ENCODE measurements at places on chromosomes 13 and 19. TPM values are rescaled to one million over a fixed set of nuclear protein-coding genes. Genes with fewer than 3 reads are reported as not detected.

DNA sequence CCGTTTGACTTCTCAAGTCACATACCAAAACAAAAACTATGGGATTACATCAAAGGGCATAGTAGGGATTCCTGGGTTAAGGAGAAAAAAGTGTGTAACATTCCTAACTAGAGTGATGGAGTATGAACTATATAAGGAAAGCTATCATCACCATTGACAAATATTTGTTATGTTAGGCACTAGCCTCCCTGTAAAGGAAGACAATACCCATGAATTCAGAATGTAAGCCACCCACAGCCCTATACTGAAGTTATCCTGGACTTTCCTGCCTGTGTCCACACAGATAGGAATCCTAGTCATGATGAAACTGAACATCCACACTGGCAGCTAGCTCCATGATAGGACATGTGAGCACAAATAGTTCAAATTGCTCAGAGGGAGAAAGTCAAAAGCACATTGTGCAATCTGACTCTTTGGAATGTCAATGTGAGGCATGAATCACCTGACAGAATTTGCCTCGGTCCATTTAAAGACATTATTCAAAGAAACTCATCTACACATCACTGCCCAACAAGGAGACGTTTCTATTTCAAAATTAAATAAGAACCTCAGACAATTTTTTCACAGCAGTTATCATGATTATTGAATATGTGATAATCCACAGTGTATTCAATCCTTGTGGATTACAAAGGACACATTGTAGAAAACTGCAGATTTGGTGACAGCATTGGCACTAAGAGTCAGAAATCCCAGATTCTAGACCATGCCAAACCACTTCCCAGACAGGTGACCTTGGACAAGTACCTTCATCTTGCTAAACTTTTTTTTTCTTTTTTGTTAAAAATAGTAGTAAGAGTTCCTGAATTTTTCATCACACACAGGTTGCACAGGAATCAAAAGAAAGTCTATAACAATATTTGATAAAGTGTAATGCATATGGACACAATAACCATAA lies 529.3 kb downstream of the IRS2 start:
- no peak for DNase-seq

DNA sequence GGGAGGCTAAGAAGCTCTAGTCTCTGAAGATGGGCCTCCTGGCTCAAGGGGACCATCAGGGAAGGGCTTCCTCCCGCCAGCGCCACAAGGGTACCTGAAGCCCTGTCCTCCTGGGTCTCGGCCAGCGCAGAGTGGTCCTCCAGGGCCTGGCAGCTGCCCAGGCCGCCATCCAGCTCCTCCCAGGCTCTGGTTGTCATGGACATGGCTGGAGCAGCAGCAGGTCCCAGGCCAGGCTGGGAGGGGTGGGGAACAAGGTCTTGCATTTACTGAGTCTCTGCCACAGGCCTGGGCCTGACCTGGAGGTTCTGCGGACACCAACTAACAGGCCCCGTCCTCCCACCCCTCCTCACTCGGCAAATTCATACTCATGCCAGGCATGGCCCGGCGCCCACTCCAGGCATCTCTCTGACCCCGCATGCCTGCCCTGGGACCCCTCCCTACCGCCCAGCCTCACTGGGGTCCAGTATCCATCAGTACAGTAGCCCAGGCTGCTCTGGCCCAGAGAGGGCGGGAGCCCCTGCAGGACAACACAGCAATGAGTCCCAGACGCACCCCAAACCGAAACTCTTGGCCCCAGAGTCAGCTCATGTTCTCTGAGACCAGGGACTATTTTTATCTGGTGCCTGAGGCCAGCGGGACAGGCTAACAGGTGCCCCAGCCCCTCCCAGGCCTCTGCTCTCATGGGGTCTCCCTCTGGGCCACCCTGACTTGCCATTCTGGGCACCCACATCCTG lies 938 bp downstream of the JSRP1 start:
- no peak for DNase-seq

The DHX34 gene
- polyA plus RNA-seq, result 12.3 TPM

GRCh38 chr13:50914176-50914700 lies 4.6 kb downstream of the RNASEH2B start:
- DNase-seq, result no peak

The SRRM5 gene
- polyA plus RNA-seq, result 0.77 TPM

DNA sequence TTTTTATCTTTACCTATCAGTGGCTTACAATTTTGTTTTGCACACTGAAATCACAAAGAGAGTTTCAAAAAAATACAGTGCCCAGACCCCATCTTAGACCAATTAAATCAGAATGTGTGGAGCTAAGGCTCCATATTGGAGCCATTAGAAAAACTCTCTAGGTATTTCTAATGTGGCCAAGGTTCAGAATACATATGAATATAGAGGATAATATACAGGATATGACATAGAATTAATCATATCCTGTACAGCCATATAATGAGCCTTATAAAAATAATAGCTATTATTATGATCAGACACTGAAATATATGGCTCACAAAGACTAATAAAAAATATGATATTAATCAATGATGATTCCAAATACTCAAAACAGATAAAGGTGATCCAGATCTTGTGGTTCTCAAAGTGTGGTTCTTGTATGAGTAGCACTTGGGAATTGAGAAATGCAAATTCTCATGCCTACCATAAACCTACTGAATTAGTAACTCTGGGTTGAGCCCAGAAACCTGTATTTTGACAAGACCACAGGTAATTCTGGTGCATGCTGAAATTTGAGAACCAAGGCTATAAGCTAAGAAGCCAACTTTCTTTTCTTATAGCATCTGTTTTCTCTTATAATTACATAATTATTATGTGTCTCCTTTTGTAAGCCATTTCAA lies 408.0 kb downstream of the DIAPH3 start:
- DNase-seq, result no peak

GRCh38 chr13:29884671-29885430 lies 34.4 kb upstream of the UBL3 start:
- DNase-seq, result no peak

- no peak for DNase-seq
Observed at GRCh38 chr13:100860866-100861265, 186.3 kb upstream of the TMTC4 start.

GRCh38 chr19:57559008-57559403 lies 657 bp downstream of the ZNF550 start:
- no peak for DNase-seq

The MYO16 gene
- 0.47 TPM for polyA plus RNA-seq

DNA sequence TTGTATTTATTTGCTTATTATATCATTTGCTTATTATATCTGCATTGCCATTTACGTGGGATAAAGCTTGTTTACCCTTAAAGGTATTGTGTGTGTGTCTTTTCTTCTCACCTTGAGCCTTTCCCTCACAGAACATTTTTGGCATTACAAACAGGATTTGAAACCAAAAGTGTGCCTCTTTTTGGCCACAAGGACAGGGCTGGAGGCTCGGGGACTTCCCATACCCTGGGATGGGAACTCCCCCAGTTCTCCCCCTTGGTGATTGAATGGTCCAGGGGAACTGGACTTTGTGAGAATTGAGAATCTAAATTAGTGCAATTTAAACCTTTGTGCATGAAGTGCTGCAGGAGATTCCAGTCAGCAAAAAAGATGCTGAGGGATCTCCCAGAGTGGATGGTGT lies 2.4 kb upstream of the ZNF506 start:
- DNase-seq, result no peak

- no peak for DNase-seq
Observed at GRCh38 chr13:98482476-98483444, 94.1 kb downstream of the STK24 start.

DNA sequence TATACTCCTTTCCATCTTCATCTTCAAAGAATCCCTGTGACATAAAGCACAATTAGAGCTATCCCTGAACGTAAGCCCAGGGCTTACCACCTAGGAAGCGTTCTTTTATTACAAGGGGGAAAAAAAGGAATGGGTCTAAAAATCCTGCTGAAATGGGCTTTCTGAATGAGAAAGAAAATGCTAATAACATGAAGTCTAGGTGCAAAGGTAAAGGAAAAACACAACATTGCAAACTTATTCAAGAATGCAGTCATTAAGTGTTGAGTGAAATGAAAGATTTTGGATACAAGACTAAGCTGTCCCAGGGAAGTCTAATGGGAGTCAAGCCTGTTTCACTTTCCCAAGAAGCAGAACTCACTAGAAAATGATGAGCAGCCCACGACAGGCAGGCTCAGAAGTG lies 55.3 kb upstream of the SLC15A1 start:
- no peak for DNase-seq

- DNase-seq, result no peak
Observed at GRCh38 chr13:50677687-50678463, 165.6 kb downstream of the DLEU7 start.

GRCh38 chr13:19805765-19806164 lies 23.0 kb upstream of the PSPC1 start:
- DNase-seq, result no peak

- no peak for DNase-seq
Observed at GRCh38 chr19:16654140-16654539, 5.8 kb downstream of the SMIM7 start.

The KLF12 gene
- 24.0 TPM for polyA plus RNA-seq

The AZU1 gene
- polyA plus RNA-seq, result 0.86 TPM

DNA sequence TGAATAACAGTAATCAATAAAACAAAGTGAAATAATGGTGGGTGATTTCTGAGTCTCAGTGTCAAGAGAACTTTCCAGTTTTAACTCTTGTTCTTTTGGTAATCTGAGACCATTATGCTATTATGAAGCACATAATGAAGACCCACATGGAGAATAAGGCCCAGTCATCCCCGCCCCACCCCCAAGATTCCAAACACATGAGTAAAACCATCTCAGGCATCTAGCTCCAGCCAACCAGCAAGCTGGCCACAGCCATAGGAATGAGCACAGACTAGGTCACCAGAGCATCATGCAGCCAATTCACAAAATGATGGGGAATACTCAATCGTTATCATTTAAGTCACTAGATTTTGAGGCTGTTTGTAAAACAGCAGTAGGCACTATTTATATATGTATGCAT lies 1769.0 kb upstream of the PCDH20 start:
- no peak for DNase-seq

The BRSK1 gene
- 12.8 TPM for polyA plus RNA-seq

DNA sequence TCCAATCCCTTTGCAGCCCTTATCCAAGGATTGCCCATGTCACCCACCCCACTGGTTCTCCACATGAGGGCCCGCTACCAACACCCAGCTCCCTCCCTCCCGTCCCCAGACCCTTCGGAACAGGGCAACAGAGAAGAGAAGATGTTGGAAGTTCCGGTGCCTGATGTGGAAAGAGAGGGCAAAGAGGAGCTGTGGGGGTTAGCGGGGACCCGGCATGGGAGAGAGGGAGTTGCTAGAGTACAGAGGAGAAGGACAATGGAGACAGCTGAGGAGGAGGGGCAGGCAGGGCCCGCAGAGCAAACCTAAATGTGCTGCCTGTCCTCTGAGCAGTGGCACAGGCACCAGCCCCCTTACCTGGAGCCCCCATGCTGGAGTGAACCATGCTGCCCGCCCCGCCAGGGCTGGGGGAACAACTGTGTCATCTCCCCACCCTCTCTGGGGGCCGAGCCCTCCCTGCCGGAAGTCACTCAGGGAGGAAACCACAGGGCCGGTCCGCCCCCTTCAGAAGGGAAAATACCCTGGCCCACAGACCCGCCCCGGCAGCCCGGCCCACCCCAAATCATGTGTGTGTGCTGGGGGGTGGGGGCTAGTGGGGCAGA lies at the start of gene POU2F2:
TSS of gene POU2F2 (minus strand) at position 417 of the 599 bp plus-strand sequence. CDS start at position 382, 35 bp downstream.
- no peak for DNase-seq

DNA sequence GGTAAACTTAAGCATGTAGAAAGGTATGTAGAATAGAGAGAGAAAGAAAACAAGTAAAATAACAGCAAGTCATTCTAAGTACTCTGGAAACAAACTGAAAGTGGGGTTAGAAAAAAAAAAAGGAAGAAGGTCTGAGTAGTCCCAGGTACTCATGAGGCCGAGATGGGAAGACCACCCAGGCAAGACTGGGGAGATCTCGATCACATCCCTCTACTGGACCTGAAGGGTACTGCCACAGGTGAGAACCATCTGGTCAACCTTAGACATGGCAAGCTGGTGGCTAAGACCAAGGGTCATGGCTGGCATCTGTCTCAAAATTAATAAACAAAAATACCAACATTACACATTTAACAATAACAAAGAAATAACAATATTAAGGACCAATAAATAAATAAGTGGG lies 36.3 kb upstream of the ZNF724 start:
- no peak for DNase-seq

The TSHZ3 gene
- 16.9 TPM for polyA plus RNA-seq

GRCh38 chr13:39016787-39017186 lies 21.1 kb downstream of the PROSER1 start:
- DNase-seq, result no peak

- no peak for DNase-seq
Observed at GRCh38 chr19:39934584-39935363, at the start of gene FCGBP. Gene FCGBP, minus strand, starts transcription at chr19:39934634.

GRCh38 chr19:4028334-4029246 lies 21.1 kb downstream of the PIAS4 start:
- no peak for DNase-seq

- DNase-seq, result no peak
Observed at GRCh38 chr13:36377826-36378468, 31.8 kb upstream of the SPART start.

DNA sequence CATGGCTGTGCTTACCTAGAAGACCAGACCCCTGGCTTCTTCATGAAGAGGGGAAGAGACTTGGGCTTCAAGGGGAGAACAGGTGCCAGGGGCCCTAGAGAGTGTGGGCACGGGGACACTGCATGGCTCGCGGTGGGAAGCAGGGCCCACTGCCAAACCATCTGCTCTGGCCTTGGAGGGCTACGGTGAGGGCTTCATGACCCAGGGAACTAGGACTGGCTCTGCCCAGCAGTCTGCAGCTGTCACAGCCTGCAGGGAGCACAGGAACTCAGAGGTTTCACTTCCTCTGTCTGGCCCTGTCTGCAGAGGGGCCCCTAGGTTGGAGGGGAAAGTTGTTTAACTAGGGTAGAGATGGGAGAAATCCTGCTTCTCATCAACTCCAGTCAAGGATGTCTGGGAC lies 4.3 kb downstream of the ERCC1 start:
- DNase-seq, result no peak

- no peak for DNase-seq
Observed at GRCh38 chr19:45123440-45123850, 30.5 kb downstream of the PPP1R37 start.

The SCN1B gene
- polyA plus RNA-seq, result 2.1 TPM

GRCh38 chr19:31304831-31305312 lies 44.4 kb downstream of the TSHZ3 start:
- no peak for DNase-seq

The SOX1 gene
- not detected for polyA plus RNA-seq

DNA sequence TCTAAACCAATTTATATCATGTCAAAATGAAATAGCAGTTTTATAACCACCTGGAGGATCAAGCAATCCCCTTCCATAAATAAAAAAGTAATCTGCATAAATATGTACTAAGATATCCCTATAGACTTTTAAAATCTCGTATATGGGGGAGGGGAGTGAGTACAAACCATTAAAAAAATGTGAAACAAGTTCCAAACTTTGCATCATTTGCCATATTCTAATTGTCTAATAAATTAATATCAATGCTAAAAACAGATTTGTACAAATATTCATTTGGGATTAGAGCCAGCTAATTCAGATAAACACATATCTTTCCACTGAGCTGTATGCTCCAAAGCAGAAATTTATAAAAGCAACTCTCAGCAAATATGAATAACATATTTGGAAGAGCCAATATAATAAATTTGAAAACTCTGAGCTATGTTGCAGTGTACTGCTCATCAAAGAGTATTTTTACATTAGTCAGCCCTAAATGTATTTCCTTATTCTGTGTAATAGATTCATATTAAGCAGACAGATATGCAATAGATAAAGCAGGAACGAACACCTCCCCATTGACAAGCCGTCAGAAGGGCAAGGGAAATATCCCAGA lies 970.2 kb downstream of the EFNB2 start:
- DNase-seq, result no peak

All from left renal pelvis (tissue), 4 donors.